ENCODE measurements at places on chromosomes 6 and 20. TPM values are rescaled to one million over a fixed set of nuclear protein-coding genes. Genes with fewer than 3 reads are reported as not detected.
A peak's percentile ranks its signal among the peaks of the same experiment; 100 is the strongest.

Gene RBM38
- total RNA-seq, result 25.6 TPM

Gene UBE2C
- total RNA-seq, result 48.1 TPM

Gene GSTA5
- not detected for total RNA-seq

Gene HLA-G
- 0.56 TPM for total RNA-seq

Gene MEI4
- 1.5 TPM for total RNA-seq

Gene NR2E1
- not detected for total RNA-seq

Gene BMP6
- 3.6 TPM for total RNA-seq

Gene C20orf144
- total RNA-seq, result 0.09 TPM

GRCh38 chr6:77017537-77017936 lies 445.8 kb downstream of the HTR1B start:
- DNase-seq, result no peak

DNA sequence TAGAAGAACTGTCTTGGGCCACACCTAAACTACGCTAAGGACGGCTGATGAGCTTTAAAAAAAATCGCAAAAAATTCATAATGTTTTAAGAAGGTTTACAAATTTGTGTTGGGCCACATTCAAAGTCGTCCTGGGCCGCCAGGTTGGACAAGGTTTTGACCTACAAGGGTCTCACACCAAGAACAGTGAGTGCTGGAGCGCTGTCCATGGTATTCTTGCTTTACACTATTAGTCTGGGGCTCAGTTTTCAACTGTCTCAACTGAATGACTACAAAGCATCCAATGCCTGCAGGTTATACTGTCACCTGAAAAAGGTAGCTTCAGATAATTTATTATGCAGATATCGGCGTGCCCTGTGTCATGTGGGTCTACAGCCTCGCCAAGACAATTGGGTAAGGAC lies 3.7 kb upstream of the FAXC start:
- no peak for DNase-seq

- no peak for DNase-seq
Measured at GRCh38 chr20:2118783-2119182, 17.2 kb downstream of the STK35 start.

DNA sequence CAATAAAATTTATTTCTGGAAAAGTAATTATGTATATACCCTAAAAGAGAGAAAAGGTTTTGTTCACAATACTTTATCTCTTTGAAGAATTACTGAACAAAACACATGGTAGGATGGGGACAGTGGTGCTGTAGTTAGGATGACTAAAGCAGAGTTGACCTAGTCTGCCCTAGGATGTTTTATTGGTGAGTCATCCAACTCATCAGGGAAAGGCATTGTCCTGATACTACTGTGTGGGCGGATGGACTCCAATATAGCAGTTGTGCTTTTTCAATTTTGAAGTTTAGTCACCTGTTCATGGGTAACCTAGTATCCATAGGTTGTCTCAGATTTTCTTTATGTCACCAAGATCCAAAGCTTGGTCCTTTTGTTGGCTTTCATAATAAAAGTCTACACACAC lies 53.3 kb upstream of the EYS start:
- no peak for DNase-seq

DNA sequence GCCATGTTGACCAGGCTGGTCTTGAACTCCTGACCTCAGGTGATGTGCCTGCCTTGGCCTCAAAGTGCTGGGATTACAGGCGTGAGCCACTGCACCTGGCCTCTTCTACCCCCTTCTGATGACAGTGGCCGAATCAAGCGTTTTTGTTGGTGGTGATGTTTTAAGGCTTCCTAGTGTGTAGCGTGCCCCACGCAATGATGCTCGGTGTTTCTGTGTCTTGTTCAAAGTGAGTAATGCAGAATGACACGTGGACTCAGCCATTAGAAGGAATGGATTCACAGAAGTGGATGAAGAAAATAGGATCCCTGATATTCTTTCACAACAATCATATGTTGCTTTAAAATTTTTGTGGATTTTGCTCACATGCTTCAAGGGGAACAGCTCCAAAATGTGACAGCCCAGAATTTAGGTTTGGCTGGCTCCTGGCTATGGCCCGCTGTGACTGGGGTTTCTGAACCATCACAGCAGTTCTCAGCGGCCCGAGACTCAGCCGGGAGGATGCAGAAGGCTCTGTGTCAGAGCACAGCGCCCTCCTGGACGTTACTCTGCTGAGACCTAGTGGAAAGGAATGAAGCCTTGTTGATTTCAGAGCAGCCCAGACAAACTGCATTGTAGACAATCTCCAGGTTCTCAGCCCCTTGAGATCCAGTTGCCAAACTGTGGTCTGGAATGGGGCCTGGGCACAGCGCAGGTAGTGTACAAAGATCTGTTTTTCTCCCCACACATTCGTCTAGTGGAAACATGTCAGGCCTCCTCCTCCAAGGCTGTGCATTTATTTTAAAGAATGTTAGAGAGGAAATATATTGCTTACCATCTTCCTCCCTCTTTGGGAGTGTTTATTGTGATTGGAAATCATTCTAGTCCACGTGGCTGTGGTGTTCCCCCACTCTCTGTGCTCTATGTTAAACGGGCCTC lies 57.6 kb upstream of the TIAM2 start:
- no peak for DNase-seq

GRCh38 chr6:28643017-28643740 lies 117.5 kb downstream of the GPX5 start:
- no peak for DNase-seq

GRCh38 chr20:32031007-32031958 lies 20.8 kb upstream of the HCK start:
- DNase-seq, result peak; percentile 79

- no peak for DNase-seq
Measured at GRCh38 chr6:88380083-88380482, 213.9 kb upstream of the CNR1 start.

DNA sequence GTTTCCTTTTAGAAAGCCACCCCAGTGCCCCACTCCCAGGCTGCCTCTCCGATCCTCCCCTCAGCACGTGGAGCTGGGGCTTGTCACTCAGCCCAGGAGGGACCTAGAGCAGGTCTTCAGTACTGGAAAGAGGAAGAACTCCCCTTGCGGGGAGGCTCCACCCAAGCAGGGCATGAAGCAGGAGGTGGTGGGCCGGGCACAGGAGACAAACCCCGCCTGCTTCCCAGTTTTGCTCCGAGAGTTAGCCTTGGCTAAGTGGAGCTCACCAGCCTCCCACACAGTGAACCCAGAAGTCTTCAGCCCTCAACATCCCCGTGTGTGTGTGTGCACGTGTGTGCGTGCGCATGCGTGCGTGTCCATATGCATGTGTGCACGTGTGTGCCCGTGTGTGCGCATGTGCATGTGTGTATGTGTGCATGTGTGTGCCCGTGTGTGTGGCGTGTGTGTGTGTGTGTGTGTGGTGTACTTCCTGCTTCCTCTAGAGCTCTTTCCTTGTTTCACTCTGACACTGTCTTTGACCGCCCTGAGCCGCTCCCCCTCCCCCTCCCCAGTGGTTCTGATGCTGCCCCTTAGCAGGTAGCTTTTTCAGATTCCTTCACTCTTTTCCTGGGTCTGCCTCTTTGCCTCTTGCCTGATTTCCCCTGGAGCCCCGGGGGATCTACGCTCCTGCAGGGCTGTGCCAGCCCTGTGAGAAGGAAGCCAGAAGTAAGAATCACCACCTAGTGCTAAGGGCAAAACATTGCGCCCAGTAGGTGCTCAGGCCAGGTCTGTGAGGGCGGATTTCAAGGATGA lies 239.8 kb downstream of the CDC5L start:
- DNase-seq, result no peak

- no peak for DNase-seq
Measured at GRCh38 chr20:37365760-37366638, 20.1 kb downstream of the SRC start.

GRCh38 chr20:51729771-51730170 lies 38.4 kb downstream of the ATP9A start:
- DNase-seq, result no peak

- DNase-seq, result no peak
Measured at GRCh38 chr6:34159844-34160243, 14.0 kb upstream of the GRM4 start.

DNA sequence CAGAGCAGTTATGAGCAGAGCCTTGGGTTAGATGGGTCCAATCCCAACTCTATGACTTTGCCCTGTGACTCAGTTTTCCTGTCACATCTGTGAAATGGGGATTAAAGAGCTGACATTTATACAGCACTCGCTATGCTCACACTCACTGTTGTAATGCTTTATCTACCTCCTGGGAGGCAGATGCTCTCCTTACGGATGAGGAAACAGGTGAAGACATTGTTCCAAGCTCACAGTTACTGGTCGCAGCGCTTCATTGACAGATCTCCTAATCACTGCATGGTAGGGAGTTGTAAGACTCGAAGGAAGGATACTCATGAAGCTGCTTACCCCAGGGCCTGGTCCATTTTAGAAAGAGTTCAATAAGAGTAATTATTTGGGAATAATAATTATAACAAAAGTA lies 2.9 kb upstream of the MYLK2 start:
- DNase-seq, result no peak

DNA sequence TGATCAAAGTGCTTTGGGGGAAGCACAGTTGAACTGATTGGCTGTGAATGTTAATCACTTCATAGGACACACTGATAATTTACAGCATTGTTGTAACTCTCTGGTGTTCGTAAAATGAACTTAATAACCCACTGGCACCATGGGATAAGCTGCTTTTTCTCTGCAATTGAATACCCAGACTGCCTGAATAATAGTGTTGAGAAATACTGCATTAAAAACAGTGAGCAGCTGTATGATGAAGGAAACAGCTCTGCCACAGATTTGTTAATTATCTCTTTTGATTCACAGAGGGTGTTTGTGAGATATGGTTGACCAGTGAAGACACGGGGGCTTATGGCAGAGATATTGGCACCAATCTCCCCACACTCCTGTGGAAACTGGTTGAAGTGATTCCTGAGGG lies 420.9 kb downstream of the CDKAL1 start:
- DNase-seq, result no peak

DNA sequence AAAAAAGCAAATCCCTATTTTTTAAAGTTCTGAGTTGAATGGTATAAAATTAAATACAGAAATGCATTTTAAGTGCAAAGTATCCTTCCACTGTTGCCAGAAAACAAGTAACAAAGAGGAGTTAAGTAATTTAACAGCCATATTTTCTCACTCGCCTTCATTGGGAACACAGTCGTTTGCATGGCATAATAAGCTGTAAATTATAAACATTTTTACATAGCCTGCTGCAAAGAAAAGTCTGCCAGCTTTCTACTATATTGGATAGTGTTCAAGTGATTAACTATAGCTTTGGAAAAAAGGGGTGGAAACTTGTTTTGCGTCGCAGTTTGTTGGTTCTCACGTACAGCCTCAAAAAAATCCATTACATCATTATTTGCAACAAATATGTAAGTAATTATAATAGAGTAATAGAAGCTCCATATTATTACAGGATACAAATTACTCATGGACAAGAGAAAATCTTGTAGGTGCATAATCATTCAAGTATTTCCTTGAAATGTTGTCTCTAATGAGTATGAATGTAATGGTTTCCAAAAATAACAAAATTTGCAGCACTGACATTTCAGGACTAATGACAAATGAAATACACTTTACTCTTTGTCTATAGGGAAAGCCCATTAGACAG lies 139.3 kb downstream of the PDSS2 start:
- no peak for DNase-seq

DNA sequence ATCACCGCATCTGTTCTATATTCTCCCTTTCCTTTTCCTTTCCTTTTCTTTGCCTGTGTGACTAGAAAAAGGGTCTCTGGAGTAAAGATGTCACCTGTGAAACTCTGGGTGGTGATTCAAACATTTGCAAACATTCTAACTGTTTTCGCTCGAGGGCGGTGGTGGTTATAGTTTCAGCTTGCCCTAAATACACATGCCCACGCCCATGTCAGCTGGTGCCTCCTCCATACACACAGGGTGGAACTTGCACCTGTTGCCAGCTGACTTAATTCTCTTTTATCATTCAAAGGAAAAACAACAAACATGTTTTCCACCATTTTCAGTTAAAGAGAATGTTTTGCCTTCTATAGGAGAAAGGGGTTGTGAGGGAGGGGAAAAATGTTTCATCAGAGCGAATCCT lies 381.9 kb upstream of the ARID1B start:
- DNase-seq, result no peak

- no peak for DNase-seq
Measured at GRCh38 chr6:4913705-4914419, 90.0 kb downstream of the RPP40 start.

DNA sequence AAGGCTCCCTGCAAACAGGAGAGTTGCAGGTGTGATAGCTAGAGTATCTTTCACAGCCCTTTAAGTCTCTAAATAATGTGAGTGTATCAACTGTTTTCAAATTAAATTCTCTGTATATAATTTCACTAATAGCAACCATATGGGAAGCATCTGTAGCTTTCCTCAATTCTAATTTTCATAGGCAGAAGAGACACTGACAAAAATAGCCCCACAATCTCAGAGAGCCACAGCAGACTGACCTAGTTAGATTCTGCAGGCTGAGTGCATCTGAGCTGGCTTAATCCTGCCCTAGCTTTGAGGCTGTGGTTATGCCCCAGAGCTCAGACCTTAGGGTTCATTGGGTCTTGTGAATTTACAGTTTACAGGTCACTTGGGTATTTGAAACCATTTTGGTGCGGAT lies 63.9 kb downstream of the MAP7 start:
- DNase-seq, result no peak

DNA sequence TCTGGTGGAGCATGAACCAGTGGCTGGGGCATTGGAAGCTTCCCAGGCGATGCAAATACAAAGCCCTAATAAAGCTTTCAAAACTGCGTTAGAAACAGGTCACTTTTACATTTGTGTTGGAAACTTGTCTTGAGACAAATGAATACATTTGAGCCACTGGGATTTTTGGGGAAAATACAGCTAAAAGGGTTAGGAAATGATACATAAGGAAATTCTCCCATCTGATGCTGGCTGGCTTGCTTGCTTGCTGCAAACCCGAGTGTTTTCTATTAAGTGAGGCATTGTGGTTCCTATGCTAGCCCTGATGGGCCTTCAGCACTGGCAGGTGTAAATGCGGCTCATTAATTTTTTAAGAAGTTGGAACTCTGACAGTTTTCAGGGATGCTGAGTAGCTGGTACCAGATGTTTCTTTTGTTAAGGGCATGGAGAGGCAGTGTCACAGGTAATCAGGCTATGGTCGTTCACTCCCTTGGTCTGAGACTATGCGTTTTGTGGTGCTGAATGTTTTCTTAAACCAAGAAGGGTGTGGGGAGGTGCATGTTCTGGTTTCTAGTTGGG lies 35.2 kb downstream of the RREB1 start:
- DNase-seq, result no peak

DNA sequence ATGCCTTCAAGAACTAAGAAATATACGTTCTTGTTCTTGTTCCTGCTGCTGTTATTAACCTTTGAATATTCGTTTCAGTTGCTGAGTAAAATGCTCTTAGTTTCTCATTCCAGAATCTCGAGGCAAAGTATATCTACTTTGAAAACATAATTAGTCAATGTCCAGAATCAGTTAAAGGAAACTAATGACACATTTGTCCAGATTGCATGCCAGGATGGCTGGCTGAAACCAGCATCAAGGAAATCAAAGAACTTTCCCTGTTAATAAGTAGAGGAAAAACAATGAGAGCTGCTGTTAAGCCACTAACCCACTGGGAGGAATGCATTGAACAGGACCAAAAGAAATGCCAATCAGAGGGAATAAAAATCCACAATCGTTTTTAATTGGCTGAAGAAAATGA lies 196.9 kb downstream of the ALDH8A1 start:
- DNase-seq, result no peak

DNA sequence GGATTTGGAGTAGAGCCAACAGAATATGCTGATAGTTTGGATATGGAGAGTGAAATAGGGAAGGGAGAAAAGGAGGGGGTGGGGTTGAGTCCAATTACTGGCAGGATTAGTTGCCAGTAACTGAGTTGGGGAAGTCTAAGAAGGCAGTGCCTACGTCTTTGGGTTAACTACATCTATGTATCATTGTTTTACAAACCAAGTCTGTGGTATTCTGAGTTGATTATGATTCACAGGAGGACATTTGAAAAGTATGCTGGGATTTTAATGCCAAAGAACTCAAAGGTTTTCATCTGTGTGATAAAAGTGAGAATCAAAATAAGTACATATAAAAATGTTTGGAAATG lies 14.7 kb downstream of the DSE start:
- DNase-seq, result no peak

All from mesothelial cell of epicardium (in vitro differentiated cells).